ENCODE measurements at places on chromosomes 7 and 10.

- no peak for DNase-seq
Measured at GRCh38 chr10:74437822-74438221, 286.8 kb downstream of the ADK start.

DNA sequence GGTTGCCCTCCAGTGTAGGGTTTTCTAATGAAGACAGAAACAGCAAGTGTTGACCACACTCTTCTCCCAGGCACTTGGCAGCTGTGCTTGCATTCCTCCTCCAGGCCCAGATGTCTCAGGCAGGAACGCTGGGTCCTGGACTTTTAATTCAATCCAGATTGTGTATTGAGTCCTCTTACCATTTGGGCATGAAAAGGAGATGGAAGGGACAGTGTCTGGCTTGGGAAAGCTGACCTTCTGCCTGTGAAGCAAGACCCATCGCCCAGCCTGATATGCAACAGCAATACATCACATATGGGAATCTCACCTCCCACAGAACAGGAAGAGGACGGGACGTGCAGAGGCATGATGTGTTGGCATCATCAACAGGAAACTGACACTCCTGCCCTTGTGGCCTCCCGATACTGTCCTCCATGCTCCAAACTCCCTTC lies 174.4 kb upstream of the LYZL2 start:
- no peak for DNase-seq

DNA sequence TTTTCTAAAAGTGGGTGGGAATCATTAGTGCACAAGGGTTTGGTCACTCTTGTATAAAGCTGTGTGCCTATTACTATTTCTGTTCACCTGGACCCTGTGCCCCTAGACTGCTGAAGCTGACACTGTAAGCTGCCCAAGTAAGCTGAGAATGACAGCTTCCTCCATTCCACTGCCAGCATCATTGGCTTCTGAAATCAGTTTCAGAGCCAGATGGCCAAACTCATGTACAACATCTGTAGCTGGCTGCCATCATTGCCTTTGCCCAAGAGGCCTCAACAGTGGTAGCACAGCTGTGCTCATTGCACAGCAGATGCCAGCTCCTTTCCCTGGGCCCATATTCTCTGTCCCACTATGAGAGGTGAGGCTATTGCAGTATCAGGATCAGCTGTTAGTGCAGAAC lies 165.7 kb downstream of the CPEB3 start:
- no peak for DNase-seq

- no peak for DNase-seq
Measured at GRCh38 chr7:148379677-148380076, 210.9 kb upstream of the C7orf33 start.

- no peak for DNase-seq
Measured at GRCh38 chr10:4652111-4653010, 173.6 kb upstream of the AKR1E2 start.

- DNase-seq = no peak
Measured at GRCh38 chr10:12333380-12334185, 15.8 kb upstream of the CAMK1D start.

GRCh38 chr7:84181628-84182027 lies 13.0 kb downstream of the SEMA3A start:
- DNase-seq = no peak

DNA sequence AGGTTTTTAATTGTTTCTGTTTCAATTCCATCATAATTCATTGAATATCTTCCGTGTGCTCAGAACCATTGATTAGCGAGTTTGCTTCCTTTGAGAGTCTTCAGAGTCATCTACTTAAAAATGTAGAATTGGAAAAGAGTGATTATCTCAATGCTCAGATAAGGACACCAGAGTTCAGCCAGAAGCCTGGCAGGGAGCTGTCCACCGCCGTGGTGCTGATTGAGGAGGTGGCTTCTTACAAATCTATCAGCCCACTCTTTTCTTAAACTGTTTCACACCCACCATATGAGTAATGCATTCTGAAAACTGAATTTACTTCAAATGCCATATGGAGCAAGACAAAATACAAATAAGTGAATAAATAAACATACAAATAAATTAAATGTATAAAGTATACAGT lies 79.3 kb downstream of the INSYN2A start:
- DNase-seq = no peak

DNA sequence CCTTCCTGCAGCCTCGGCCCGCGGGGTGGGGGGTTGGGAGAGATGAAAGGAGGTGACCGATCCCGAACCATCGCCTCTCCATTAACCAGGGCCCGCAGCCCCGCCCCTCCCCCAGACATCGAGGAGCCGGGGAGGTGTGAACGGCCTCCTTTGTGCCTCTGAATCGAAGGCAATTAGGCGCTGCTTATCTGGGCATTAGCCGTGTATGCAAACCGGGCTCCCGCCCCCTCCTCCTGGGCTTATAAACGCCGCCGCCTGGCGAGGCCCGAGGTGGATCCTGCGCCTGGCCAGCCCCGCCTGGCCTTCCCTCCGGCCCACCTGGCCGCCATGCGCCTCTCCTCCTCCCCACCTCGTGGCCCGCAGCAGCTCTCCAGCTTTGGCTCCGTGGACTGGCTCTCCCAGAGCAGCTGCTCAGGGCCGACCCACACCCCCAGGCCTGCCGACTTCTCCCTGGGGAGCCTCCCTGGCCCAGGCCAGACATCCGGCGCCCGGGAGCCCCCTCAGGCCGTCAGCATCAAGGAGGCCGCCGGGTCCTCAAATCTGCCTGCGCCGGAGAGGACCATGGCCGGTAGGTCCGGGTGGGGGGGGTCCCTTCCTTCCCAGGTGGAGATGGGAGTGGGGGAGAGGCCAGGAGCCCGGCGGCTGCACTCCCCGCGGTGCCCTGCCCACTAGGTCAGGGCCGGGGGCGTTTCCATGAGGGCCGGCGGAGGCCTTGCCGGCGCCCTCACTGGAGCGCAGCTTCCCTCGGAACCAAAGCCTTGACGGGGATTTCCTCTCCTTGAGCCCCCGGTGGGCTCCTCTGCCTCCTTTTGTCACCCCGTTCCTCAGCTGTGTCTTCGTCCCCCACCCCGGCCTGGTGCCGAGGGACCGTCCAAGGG lies at the start of gene VENTX:
VENTX (plus strand) TSS at position 268 of the 878 bp plus-strand sequence; CDS start at position 328, 60 bp downstream.
- no peak for DNase-seq

- no peak for DNase-seq
Measured at GRCh38 chr7:48540746-48541145, 369.5 kb downstream of the ABCA13 start.

GRCh38 chr7:130904792-130905191 lies 170.8 kb upstream of the KLF14 start:
- DNase-seq = no peak

DNA sequence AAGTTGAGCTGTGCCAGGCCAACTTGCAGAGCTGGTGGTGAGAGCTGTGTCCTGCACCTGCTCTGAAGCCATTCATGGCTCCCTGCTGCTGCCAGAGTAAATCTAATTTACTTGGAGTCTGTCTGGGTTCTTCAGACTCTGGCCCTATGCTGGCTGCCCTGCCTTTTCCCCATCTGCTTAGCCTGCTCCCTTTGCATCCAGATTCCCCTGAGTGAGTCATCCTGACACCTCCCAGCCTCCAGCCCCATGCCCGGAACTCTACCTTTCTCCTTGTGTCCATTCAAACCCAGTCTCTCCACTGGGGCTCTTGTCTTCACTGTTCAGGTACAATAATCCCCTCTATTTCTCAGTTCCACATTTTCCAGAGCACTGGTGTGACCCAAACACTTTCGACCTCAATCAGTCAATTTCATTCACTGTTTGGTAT lies 434.4 kb upstream of the ZMIZ1 start:
- DNase-seq = no peak

DNA sequence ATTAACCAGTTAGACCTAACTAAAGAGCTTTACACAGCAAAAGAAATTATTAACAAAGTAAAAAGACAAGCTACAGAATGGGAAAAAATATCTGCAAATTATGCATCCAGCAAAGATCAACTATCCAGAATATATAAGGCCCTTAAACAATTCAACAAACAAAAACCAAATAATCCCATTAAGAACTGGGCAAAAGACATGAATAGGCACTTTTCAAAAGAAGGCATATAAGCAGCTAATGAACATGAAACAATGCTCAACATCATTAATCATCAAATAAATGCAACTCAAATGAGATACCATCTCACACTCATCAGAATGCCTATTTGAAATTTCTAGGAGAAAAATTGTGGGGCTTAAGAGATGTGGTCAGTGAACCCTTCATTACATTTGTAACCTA lies 15.0 kb upstream of the DMTF1 start:
- no peak for DNase-seq

DNA sequence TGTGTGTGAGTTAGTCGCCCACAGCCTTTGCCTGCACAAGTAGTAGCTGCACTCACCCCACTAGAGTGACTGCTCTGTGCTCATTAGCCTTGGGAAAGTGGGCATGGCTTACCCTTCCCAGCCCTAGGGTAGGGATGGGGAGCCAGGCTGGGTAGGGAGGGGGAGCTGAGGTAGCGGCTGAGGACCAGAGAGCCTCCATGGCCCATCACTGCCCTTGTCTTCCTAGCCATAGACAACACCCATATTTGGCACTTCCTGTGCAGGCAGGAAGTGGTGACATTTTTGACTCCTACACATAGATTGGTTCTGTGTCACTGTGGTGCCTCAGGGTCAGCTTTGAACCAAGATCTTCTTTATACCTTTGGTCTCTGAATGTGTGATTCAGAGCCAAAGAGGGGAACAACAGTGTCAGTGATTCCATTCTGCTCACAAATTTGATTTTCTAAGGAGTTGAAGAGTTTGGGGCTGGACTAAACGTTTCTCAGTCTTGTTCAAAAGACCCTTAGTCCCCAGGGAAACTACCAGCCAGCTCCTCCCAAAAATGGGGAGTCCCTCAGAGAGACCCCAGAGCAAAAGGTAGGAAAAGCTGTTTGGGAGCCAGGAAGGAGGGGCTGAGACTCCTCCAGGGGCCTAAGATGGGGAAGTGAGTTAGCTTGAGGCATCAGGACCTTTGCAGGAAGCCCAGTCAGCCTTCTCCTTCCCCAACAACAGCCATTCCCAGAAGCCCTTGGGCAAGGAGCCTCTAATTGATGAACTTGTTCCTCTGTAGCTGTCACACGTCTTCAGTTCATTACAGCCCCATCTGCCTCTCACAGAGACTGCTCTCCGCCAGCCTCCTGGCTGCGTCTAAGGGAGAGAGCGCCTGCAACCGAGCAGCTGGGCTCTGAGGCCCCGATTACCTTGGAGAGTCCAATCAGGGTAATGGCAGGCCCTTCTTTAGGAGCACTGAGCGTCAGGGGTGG lies 135.0 kb downstream of the CDH23 start:
- no peak for DNase-seq

DNA sequence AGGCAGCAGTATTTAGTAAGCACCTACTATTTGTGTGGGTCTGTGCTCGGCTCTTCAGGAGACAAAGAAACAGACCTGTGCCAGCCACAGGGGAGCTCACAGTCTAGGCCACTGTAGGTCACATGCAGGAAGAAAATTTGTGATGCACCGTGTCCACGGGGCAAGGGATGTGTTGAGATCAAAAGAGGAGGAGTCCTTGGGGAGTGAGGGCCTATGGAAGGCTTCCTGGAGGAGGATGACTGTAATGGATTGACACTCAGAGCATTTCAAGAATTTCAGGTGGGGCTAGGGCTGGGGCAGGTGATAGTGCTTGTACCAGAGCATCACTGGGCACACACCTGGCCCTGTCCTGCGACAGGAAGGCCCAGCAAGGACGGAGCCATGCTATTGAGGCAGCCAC lies 102.7 kb downstream of the ZMIZ1 start:
- no peak for DNase-seq

- DNase-seq = no peak
Measured at GRCh38 chr7:122290476-122290875, 14.1 kb downstream of the FEZF1 start.

DNA sequence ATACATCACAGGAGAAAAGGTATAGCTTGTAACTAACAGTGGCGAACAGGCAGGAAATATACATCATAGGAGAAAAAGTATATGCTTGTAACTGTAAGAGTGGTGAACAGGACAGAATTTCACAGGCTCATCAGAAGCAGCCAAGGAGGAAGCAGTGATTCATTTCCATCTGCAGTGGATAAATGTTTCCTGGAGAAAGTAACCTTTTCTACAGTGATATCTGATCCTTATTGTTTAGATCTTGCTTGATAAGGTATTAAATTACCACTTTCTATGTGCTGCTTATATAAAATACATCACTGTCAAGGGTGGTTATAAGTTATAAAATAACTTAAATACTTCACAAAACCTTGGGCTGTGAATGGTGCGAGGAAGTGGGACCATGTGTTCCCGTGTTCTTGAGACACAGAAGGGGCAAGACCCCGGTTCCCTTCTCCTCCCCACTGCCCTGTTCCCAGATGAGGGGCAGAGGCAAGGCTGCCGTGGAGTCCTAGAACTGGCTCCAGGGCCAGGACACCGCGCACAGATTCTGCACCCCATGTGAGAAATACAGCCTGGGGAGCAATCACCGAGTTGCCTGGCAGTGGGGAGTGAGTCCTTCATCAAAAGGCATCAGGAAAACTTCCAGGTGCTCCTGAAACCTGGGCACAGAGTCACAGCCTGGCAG lies 135.2 kb downstream of the DIP2C start:
- no peak for DNase-seq

DNA sequence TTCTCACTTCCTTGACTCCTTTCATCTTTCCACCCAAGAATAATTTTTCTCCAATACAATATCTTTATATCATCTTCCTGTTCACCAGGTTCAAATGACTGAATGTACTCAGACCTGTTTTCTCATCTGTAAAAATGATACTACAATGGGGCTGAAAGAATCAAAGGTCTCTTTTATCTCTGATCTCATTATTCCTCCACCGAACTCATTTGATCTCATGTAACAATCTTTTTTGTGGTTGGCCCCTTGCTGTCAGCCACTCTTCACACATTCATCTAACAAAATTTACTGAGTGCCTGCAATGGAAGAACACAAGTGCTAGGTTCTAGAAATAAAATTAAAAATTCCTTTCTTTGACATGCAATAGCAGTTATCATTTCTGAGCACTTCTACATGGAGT lies 65.0 kb downstream of the GRM8 start:
- DNase-seq = no peak

All from NCI-H1092 (cell line).